ENCODE measurements at places on chromosomes 5 and 9. TPM values are rescaled to one million over a fixed set of nuclear protein-coding genes. Genes with fewer than 3 reads are reported as not detected.

Gene TMEM250
- 27.2 TPM for polyA plus RNA-seq

Gene ECSCR
- polyA plus RNA-seq: 29.6 TPM

Gene QRFP
- polyA plus RNA-seq: 0.35 TPM

Gene FAM200C
- polyA plus RNA-seq: 12.2 TPM

Gene ROR2
- polyA plus RNA-seq: 3.1 TPM

Gene RELL2
- polyA plus RNA-seq: 0.12 TPM

Gene DMRT3
- not detected for polyA plus RNA-seq

DNA sequence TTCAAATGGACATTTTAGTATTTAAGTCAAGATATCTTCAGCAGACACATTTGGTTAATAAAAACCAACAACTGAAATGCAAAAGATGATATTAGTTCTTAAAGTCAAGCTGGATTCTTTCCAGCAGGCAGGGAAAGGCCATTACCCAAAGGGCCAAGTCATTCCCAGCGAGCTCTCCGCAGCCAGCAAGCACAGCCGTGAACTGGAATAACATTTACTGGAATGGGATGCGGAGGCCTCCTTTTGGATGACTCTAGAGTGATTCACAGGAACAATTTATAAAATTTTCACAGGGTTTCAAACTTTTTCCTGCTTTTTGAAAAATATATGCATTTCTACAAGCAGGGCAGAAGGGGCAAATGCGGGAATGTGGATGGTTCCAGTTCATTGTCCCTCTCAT is 76.6 kb upstream of the DAB2 start:
- peak; percentile 91 for DNase-seq

DNA sequence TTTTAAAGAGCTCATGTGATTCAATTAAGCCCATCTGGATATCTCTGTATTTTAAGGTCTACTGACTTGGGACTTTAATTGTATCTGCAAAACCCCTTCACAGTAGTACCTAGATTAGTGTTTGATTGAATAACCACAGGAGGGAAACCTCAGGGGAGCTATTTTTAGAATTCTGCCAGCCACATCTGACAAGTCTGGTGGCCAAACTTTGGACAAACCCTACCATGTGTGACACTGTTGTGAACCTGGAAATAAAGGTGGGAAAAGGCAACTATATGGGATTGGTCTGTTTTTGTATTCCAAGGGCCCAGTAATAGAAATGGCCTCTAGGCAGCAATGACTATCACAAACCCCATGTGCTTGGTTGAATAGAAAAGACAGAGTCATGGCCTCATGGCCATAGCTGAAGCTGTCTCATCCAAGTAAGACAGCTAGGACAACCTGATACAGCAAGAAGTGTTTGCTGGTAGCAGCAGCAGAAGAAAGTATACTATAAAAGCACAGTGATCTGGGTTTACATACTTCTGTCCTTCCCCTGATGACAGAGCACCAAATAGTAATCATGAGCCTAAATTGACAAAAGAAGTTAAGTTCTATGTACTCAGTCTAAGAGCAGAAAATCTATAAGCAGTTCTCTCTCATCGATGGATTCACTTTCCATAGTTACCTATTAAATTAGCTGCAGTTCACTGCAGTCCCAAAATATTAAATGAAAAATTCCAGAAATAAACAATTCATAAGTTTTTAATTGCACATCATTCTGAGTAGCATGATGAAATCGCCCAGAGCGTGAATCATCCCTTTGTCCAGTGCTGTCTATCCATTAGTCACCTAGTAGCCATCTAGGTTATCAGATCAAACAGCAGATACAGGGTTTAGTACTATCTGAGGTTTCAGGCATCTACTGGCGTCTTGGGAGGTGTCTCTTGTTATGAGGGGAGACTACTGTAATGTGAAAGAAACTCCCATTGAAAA is 189.8 kb downstream of the ARHGAP26 start:
- DNase-seq: no peak

DNA sequence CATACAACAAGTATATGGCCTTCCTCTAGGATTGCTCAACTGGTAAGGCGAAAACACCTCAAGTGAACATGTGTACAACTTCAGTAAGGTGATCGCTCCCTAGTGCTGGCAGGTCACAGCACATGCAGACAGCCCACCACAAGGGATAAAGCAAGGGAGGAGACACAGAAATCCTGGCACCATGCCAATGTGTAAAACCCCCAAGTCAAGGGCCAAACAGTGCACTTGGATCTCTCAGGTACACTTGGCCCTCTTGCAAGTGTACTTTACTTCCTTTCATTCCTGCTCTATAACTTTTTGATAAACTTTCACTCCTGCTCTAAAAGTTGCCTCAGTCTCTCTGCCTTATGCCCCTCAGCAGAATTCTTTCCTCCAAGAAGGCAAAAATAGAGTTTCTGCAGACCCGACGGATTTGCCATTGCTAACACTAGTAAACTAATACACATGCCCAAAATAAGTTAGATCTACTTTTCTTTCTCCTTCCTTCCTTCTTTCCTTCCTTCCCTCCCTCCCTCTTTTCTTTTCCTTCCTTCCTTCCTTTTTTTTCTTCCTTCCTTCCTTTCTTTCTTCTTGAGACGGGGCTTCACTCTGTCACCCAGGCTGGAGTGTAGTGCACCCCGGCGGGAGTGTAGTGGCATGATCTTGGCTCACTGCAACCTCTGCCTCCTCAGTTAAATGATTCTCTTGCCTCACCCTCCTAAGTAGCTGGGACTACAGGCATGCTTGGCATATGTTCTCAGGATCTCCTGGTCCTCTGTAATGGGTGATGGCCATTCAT is 6.8 kb upstream of the LNPEP start:
- DNase-seq: no peak

DNA sequence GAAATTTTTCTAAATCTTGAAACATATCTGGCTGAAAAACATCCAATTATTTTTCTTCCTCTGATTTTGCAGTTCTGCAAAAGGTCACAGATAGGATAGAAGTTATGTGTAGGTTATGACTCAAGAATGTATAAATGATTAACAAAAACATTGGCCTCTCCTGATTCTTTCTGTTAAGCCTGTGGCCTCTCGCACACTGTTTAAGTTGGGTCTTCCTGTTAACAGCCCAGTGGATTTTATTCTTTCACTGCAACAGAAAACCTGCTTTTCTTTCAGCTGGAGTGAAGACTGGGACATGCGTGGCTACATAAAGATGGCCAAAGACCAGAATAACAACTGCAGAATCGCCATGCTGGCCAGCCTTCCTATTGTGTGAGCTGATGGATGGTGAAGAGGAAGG is 17.1 kb upstream of the SPATA31E1 start:
- no peak for DNase-seq

DNA sequence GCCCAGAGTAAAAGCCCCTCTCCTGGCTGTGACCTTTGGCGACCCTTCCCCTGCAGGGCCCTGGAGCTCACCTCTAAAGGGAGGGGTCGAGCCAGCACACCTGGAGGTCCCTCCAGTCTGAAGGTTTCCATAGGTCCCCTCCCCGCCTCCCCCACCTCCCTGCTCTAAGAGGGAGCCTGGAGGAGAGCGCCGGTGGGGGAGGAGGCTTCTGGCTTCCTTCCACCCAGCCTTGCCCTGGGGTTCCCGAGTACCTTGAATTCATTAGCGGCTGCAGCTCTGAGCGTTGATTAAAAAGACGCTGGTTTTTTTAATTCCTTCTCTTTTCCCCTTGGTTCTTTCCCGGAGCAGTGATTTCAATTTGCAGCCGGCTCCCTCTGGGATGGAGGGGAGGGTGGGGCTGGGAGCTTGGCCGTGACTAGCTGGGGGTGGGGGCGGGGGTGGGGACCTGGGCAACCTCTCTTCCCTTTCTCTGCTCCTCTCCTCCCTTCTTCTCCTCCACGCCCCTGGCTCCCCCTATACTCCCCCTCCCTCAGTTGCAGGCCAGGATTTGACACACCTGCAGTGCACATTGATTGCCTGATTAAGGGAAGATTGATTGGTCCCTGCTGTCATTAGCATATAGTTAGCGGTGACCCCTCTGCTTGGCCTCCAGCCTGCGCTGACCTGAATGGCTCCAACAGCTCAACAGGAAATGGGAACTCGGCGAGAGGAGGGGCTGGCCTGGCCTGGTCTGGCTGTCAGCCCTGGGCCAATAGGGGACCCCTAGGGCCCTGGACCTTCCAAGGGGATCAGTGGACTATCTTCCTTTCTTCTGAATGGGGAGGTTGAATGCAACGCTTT is 67.5 kb upstream of the RAPGEF1 start:
- DNase-seq: no peak

- DNase-seq: no peak
Observed at GRCh38 chr9:14888272-14888671, 22.0 kb downstream of the FREM1 start.

DNA sequence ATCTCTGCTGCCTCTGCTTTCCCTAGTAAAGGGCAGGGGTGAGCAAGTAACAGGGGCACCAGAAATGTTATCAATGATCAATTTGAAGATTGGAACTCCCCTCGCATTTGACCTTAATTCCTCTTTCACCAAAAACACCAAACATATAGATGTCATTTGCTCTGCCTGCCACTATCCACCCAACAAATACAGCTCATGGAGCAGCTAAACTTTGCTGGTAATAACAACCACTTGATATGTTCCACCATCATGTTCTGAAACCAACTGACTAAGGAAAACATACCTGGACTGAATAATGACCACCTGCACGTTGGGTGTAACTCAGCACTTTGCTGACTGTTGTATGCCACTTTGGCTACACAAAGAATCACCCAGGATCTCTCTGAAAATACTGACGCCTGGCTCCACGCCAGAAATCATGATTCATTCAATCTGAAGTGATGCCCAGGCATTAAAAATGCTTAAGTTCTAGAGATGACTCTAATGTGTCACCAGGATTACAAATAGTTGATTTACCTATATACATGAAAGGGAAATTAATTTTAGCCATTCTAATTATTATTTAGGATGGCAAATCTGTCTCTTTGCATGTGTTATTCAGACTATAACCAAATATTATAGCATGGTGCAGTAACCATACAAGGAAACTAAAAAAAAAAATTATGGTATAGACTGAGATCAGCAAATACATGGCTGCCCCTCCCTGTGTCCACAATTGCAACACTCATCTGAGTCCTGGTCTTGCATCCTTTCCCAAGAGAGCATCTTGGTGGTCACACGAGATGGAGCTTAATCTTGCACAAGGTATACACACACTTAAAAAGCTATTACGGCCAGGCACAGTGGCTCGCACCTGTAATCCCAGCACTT is 43.1 kb upstream of the TTC39B start:
- no peak for DNase-seq

- DNase-seq: no peak
Observed at GRCh38 chr9:87596862-87597261, 99.2 kb downstream of the DAPK1 start.

DNA sequence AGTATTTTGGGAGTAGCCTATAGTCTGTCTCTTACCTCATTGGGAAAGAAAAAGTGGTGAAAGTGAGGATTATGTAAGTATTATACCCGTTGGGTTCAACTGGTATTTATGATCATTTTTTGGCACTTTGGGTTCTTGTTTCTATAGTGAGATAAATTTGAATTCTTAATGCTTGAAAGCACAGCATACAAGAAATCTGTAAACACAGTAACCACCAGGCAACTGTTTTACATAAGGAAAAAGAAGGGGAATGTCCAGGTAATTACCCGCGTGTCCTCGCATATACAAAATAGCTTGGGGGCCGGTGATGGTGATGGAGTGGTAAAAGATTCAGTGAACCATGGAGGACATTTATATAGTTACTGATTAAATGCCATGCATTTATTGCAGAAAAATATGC is 60.5 kb downstream of the BASP1 start:
- no peak for DNase-seq

DNA sequence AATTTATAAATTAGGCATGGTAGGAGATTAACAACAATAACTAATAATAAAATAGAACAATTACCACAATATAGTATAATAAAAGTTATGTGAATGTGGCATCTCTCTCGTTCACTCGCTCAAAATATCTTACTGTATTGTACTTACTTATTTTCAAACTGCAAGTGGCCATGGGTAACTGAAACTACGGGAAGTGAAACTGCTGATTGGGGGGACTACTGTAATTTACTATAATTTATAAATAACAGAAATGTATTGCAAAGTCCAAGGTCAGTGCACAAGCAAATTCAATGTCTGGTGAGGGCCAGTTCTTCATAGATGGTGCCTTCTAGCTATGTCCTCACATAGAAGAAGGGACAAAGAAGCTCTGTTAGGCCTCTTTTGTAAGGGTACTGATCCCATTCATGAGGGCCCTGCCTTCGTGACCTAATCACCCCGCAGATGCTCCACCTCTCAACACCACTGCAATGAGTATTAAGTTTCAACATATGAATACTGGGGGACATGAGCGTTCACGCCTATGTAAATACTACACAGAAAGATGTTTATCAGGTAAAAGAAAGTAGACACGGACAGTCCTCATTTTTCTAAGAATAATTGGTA is 39.0 kb downstream of the KCNIP1 start:
- DNase-seq: no peak

DNA sequence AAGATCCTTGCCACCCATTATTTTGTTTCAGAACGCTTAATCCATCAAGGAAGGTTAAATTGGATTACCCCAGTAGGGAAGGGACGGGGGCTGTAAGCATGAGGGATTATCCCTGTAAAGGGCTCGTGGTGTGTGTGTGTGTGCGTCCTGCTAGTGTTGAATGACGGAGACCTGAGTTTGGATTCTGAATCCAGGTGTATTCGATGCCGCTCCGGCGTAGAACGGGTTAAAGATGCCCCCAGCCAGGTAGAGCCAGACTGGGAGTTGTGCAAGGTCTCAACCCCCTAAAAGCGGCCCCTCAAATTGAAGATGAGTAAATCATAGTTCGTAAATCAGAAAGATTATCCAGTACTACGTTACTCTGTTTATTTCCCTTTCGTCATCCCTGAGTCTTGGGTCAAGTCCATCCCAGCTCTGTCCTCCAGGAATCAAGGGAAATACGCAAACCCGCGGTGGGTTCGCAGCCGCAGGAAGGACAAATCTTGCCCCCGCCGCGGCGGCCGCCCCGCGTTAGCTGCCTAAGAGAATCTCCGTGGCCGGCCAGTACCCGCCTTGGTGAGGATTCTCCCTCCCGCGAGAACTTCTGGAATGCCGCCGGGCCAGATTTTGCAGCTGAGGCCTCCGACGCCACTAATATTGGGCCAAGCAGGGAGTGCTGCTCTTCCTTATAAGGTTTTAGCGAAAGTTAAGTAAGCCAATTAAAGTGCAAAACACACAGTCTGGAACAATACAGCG is 586 bp upstream of the MTAP start:
- DNase-seq: peak; percentile 84

DNA sequence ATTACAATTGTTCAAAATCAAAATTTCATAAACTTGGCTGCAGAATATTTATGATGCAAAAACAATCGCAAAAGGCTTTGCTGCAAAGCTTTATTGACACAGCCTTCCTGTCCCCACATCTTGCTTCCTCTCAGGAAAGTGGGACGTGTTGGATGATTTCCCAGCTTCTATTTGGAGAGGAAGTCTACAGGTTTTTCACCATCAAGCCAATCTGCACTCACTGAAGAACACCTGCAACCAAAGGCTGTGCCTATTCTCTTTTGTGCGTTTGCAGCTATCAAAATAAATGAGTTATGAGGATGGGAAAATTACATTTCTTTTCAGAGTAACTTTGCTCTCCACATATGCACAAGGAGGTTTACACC is 214.4 kb downstream of the PLK2 start:
- DNase-seq: no peak

DNA sequence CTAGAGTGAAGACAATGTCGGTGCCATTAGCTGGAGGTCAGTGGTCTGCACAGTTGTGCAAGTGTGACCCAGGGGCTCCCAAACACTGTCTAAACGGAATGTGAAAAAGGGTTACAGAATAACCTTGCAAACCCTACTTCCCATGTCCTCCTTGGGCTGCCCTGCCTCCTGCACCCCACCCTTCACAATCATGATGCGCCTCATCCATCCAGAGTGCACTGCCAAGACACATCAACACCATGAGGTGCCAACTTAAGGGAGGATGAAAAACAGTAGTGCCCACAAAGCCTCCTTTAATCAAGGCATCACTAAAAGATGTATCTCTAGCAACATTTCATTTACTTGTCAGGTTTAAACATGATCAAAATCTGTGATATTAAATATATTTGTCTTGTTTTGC is 87.1 kb downstream of the SETX start:
- no peak for DNase-seq

Measured in hindlimb muscle (tissue), 1 donor.